AG10803 (cell line): ENCODE measurements at places on chromosomes 2 and 18.

GRCh38 chr2:161046876-161047275 lies 113.4 kb upstream of the TANK start:
- no peak for DNase-seq

DNA sequence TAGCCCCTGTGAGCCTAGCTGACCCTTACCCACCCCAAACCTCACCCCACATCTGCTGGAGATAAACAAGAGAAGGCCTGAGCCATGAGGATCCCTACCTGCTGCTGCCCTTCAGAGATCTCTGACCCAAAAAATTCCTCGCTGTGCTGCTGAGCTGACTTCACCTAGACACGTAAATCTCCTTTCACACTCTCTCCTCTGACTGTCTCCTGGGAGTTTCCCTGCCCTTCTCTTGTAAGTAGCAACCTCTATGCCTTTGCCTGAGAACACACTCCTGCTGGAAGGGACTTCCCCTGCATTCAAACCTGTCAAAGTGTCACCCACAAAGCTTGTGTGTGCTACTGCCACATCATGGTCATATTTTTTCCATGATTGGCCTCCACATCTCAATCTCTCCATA lies 134.2 kb upstream of the NOL4 start:
- DNase-seq: no peak

GRCh38 chr2:109423556-109424359 lies 190.0 kb downstream of the SEPTIN10 start:
- DNase-seq: no peak

- DNase-seq: no peak
Observed at GRCh38 chr2:212158081-212158480, 380.5 kb downstream of the ERBB4 start.

- no peak for DNase-seq
Observed at GRCh38 chr2:62222674-62223073, 26.8 kb downstream of the B3GNT2 start.

DNA sequence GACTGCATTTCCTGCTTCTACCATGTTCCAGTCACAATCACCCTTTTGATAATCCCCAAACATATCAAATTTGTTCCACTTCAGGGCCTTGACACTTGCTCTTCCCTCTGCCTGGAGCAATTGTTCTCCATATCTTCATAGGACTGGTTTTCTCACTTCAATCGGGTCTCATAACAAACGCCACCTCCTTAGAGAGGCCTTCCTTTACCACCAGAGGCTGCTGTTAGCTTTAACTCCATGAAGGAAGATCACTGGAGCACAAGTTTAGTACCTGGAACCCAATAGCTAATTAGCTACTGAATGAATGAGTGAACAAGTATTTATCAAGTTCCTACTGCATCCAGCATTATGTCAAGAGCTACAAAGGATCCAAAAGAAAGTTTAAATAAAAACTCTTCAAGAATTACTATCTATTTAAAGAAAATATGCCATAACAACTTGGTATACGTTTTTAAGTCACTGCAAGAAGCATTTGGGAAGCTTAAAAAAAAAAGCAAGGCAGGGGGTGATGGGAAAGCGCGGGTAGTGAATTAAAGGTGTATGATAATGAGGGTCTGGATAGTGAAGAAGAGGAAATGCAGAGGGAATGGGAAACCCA lies 58.8 kb downstream of the BAZ2B start:
- DNase-seq: peak; percentile 8

- DNase-seq: no peak
Observed at GRCh38 chr2:204112084-204112770, 175.7 kb downstream of the ICOS start.

DNA sequence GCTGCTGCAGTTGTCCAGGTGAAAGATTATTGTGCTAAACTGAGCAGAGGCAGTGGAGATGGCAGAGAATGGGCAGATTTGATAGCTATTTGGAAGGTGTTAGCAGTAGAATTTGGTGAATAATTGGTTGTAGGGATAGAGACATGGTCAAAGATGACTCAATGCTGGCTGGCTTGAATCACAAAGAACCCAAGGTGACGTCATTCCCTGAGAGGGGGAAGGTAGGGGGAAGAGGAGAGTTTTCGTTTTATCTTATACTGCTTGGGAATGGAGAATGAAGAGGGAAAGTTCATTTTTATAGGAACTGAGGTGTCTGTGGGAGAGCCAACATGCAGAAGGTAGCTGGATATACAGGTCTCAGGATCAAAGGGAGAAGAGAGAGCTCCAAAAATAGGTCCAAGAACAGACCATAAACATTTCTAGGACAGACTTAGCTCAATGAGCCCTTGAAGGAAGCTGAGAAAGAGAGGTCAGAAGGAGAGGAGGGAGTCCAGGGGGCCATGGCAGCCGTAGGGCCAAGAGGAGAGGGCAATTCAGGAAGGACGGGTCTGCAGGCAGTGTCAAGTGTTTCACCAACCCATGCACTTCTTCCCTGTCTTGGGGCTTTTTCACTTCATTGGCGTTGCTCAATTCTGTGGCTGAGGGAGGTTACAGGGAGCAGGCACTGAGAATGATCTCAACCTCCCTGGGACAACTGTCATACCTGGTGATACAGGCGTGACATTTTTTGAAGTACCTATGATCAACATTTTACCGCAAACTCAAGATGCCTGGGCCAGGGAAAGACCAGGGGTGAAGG lies 281.3 kb downstream of the TDRD15 start:
- no peak for DNase-seq

DNA sequence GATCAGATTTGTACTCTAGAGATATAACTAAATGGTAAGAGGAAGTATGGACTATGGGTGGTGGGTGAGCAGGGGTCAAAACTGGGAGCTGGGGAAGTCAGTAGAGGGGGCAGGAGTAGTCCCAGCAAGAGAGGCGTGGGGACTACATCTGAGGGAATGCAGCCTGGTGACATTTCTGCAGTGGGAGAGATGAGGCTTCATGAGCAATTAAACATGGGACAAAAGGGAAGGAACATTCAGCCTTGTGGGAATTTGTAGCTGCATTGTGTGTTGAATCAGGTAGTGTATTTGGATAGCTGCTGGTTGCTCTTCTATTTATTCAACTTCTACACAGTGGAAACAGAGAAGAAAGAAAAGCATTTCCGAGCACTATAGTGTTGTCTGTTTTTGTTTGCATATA lies 3.6 kb downstream of the CNOT11 start:
- no peak for DNase-seq

- DNase-seq: no peak
Observed at GRCh38 chr18:32157580-32157979, 32.3 kb upstream of the MEP1B start.

DNA sequence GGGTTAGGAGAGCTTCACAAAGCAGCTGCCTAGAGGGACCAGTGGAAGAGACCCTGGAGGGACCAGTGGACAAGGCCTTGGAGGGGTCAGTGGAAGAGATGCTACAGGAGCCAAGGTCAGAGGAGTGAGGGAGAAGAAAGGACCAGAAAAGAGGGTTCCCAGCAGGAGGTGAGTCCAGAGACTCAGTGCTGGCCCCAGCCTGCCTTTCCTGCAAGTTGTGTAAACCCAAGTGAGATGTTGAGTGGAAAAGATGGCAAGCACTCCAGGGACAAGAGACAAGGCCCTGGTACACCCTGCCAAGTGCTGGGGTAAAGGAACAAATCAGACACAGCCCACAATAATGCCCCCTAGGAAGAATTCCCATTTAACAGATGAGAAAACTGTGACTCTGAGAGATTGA lies 94.4 kb downstream of the TTC32 start:
- DNase-seq: no peak

GRCh38 chr2:61853086-61853846 lies 594 bp downstream of the FAM161A start:
- DNase-seq: no peak

DNA sequence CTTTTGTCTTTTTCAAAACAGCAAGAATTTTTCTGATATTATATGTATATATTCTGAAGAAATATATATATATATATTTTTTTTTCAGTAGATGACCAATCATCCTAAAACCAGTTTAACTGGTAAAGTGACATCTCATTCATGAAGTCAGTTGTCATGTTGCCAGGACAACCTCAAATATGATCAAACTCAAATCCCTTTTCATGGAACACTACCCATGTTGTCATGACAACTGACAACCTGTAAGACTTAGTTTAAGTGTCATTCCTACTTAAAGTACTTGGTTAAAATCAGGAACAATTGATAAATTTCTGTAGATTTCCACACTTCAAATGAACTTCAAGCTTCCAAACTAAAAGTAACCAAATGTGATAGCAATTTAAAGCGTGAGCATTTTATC lies 101.8 kb upstream of the ERBB4 start:
- DNase-seq: no peak

GRCh38 chr2:242057379-242058040 lies 188.0 kb downstream of the RTP5 start:
- no peak for DNase-seq

- no peak for DNase-seq
Observed at GRCh38 chr2:19051203-19051831, 307.1 kb downstream of the OSR1 start.

- DNase-seq: no peak
Observed at GRCh38 chr2:119207447-119207846, 16.2 kb upstream of the STEAP3 start.

DNA sequence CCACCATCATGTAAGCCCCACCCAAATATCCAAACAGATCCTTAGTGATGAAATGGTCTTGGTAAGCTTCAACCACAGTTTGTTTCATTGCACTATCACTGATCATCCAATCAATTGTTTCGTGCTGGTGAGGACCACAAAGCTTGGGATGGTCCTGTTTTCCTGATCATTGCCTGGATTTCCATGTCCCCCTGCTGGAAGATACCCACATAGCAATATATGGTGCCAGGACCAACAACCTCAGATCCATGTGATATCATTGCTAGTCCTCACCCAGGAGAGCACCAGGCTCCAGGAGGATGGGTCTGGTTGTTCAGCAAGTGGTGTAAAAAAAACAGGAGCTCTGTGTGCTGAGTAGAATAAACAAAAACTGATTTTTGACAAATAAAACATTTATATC lies 206.5 kb upstream of the SH3BP4 start:
- DNase-seq: no peak

DNA sequence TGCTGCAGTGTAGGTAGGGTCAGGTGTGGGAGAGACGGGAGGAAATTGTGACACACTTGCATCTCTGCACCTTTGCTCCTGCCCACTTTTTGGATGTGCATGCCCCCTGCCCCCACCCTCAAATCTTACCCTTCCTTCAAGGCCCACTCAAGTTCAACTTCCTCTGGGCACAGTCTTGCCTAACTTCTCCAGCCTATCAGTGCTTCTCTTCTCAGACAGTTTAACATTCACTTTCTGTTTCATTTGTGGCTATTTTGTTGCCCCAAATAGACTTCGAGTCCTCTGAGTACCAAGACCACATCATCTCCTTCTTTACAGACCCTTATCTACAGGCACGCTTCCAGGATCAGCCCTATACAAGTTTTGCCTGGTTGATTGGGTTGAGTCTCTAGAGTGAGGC lies 2.7 kb downstream of the ST8SIA5 start:
- DNase-seq: no peak

GRCh38 chr2:217857624-217858506 lies 144.9 kb downstream of the TNS1 start:
- DNase-seq: no peak

GRCh38 chr2:2291500-2292260 lies 39.4 kb downstream of the MYT1L start:
- DNase-seq: peak; percentile 4

GRCh38 chr2:6914828-6915227 lies 2.4 kb upstream of the RNF144A start:
- peak; percentile 13 for DNase-seq

- DNase-seq: peak; percentile 37
Observed at GRCh38 chr18:56086786-56087185, 498.8 kb upstream of the TCF4 start.

GRCh38 chr18:70029163-70029562 lies 81.5 kb upstream of the CD226 start:
- no peak for DNase-seq

DNA sequence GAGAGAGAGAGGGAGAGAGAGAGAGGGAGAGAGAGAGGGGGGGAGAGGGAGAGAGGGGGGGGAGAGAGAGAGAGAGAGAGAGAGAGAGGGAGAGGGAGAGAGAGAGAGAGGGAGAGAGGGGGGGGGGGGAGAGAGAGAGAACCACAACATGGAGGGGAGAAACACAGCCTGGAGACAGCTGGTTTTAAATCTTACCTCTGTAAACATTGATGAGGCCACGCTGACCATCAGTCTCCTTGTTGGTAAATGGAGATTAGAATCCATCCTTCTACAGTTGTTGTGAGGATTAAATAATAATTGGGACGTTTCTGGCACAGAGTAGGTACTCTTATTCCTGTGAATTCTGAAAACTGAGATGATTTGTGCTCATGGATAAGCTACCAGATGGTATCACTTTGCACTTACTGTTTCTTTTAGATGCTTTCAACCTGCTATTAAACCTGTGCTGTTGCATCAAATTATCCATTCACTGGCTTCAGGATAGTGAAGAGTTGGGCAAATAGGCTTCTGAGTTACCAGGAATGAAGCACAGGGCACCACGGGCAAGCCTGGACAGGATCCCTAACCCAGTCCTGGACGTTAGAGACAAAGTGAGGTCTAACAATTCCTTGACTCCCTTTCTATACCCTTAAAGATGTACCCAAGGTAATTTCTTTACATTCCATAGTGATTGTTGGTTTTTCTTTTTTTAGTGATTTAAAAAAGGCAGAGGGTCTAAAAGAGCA lies 318.1 kb downstream of the ZNF521 start:
- DNase-seq: no peak

DNA sequence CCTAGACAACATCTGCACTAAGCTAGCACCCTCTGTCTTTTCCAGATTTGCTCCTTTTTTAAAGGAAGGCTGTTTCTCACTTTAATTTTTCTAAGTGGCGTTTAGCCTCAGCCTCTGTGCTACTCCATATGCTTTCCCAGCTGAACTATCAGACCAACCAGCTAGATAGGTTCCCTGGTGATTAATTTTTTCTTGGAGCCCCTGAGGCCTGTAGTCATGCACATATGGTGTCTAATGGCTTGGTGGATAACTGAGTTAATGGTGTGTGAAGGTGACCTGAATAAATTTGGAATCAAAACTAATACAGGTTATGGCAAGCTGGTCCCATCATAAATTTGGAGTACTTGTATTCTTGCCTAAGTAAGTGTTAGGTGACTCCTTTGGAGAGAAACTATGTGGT lies 135.5 kb downstream of the MGAT5 start:
- no peak for DNase-seq

DNA sequence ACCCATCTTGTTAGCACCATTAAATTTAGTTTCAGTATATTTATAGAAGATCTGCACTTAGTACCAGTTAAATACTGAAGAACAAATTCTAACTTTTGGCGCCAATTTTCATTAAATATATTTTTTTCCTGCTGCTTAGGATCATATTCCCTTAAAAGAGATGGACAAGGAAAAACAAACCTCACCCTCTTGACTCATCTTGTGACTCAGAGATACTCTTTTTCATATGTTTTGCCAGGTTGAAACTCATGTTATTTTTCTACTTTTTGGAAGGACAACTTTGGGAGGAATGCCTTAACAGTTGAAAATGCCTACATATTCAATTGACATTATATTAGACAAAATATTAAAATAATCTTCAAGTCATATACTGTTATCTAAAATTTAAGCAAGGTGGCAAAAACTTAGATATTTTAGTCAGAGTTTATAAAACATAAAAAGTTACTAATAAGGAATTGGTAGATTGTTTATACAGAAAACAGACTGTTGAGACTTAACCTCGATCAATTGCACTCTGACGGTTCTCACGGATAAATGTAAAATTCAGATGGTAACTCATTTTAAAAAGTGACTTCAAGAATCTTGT lies 36.2 kb downstream of the PNO1 start:
- DNase-seq: peak; percentile 36

- peak; percentile 97 for DNase-seq
Observed at GRCh38 chr2:237128026-237128703, 42.5 kb downstream of the COPS8 start.
